ENCODE measurements at places on chromosomes 7 and 10.

DNA sequence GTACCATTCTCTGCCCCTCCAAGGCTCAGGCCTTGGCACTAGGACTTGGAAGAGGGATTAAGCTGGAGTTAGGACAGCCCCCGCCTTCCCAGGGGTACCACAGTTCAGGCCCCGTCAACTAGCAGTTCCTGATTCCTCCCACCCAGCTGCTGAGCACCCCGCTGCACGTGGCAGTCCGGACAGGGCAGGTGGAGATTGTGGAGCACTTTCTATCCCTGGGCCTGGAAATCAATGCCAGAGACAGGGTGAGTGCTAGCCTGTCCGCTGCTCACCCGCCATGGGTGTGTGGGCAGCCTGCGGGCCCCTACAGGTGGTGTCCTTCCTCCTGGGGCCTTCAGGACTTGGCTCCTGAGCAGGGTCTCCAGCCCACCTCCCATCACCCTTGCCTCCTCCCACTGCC lies 2.0 kb upstream of the HOGA1 start:
- no peak for DNase-seq

DNA sequence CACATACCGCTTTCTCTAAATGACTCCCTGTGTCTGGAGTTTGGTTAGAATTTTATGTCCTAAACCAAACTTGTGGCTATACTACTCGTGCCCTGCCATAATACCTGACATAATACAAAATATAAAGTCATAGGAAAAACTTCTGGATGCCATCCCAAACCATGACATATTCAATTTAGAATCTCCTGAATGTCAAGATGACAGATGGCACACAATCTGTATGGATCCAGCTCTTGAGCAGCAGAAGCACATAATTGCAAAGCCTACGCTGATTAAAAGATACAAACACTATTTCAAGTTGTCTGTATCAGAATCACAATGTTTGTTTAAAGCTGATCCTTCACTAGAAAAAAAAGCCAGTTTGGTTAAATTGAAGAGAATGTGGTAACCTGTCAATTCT lies 22.4 kb upstream of the CDC14C start:
- no peak for DNase-seq

- peak; percentile 25 for DNase-seq
Observed at GRCh38 chr10:13717936-13718772, 131.4 kb downstream of the PRPF18 start.

DNA sequence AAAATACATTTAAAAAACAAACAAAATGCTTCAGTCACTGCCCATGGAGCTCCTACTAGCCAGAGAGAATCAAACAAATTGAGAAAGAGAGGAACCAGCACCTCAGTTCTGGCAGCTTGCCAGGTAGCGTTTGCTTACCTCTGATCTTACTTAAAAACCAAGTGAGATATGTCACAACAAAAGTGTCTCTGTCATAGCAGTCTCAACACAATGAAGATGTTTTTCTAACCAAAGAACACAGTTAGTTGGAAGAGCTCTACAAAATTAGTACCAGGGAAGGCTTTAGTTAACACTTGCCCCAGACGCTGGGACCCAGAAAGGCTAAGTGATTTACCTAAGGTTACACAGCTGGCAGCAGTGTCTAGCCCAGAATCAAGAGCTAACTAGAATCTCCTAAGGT lies 3.4 kb downstream of the DOCK4 start:
- DNase-seq: peak; percentile 12

GRCh38 chr7:90597563-90598253 lies 1.6 kb downstream of the CDK14 start:
- DNase-seq: no peak

GRCh38 chr10:77837248-77837924 lies 89.2 kb downstream of the DLG5 start:
- DNase-seq: peak; percentile 72

GRCh38 chr10:23325132-23325531 lies 19.5 kb downstream of the C10orf67 start:
- no peak for DNase-seq

GRCh38 chr7:51108134-51108533 lies 208.5 kb downstream of the COBL start:
- DNase-seq: no peak

DNA sequence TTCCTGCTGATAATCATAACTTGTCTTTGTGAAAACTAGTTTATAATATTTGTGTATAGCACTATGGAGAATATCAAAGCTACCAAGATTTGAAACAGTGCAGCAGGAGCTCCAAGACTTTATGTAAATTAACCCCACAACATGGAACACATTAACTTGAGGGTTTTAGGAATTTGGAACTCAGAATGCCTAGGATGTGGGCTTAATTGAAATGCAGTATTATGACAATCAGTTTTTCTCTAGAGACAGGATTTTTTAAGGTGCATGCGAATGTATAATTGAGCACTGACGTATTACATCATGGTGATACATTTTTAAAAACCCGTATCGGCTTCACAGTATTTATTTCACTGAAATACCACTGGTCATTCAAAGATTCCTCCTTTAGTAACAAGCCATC lies 313.1 kb upstream of the DGKB start:
- DNase-seq: no peak

DNA sequence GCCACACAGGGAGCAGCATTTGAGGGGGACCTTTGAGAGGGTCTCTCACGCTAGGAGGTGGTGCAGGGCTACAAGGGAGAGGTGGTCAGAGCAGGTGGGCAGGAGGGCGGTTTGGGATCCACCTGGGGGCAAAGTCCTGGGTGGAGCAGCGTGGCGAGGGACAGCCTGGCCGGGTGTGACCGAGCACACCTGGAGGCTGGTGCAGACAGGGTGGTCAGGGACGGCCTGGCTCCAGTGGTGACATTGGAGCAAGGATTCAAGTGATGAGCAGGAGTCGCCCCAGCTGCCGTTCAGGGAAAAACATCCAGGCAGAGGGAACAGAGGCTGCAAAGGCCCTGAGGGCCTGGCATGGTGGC lies 36.0 kb downstream of the CLIP2 start:
- no peak for DNase-seq

DNA sequence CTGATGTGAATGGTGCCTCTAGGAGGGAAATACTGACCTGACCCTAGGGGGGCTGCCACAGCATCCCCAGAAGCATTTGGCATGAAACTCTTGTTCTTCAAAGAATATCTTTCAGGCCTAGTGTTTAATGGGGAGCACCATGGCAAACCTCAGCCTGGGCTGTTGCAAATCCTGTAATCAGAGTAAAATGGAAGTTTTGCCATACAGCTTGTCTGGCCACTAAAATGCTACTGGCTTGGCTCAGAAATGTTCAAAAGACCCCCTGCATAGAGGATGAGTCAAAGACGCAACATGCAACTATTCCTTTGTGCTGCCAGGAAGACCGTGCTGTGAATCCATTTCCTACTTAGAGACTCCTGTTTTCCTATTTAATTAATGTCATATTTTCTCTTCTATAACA lies 26.7 kb downstream of the HECW1 start:
- DNase-seq: no peak

GRCh38 chr7:39527296-39527695 lies 38.9 kb upstream of the YAE1 start:
- no peak for DNase-seq

DNA sequence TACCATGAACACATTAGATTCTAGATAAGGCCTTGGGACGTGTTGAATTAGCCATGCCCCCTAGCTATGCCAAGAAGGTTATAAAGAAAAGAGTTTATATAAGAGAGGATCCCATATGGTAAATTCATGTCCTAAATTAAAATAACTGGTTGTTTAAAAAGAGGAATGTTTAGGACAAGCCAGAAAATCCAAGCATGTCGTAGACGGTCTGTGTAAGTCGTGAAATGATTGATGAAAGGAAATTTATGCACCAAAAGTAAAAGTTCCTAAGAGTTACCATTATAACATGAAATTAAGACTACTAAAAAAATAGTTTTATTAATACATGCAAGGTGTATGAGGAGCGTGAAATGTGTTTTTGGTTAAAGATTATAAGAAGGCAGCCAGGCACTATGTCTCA lies 624.9 kb downstream of the ARL4A start:
- DNase-seq: no peak

Data from central memory CD4-positive, alpha-beta T cell (primary cell).